Prostate gland (tissue), 2 donors: ENCODE measurements at places on chromosomes 12 and 14. TPM values are rescaled to one million over a fixed set of nuclear protein-coding genes. Genes with fewer than 3 reads are reported as not detected.

Gene GPN3
- 28.4 TPM for total RNA-seq

Gene CDKN3
- total RNA-seq = 20.6 TPM

GRCh38 chr14:96078625-96079016 lies 39.5 kb downstream of the C14orf132 start:
- H3K4me1 ChIP-seq = no peaks in the 10 kb centered on the region
- DNase-seq = no peak
- H3K27ac ChIP-seq = no peak overlapping the region

DNA sequence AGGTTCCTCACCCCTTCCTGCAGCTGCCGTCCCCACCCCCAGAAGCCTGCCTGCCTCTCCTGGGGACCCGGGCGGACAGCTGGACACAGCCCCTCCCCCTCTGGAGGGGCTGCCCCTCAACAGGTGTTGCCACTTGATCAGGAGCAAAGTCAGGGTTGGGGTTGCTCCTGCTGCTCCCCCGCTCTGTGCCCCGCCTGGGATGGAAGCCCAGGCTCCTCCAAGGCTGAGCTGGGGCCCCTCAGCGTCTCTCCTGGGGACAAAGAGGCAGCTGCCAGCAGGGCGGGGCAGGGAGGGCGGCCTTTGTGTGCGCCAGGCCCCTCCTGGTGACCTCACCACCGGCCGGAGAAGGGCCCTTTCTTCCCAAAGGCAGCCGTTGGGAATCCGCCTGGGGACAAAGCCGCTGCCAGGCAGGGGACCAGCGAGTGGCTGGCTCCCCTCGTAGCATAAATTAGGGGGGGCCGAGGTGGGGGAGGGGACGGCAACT lies 13.7 kb downstream of the TRMT61A start:
- H3K27me3 ChIP-seq = no peaks in the 10 kb centered on the region
- no peak overlapping the region for H3K4me3 ChIP-seq
- peak overlapping the region; percentile 64 for H3K27ac ChIP-seq

DNA sequence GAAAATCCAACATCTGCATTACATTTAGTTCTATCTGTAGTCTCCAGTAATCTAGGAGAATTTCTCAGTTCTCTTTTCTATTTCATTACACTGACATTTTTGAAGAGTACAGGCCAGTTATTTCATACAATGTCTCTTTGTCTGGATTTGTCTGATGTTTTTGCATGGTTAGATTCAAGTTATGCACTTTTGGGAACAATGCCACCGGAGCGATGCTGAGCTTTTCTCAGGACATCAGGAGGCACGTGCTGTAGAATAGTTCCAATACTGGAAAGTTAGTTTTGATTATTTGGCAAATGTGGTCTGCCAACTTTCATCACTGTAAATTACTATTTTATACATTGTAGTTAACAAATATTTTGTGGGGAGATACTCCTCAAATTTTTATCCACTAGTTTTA lies 43.1 kb downstream of the ALDH1L2 start:
- no peaks in the 10 kb centered on the region for H3K27me3 ChIP-seq
- no peak for DNase-seq
- H3K27ac ChIP-seq = no peak overlapping the region
- H3K36me3 ChIP-seq = no peaks in the 10 kb centered on the region
